ENCODE measurements at places on chromosomes 13 and 19.

DNA sequence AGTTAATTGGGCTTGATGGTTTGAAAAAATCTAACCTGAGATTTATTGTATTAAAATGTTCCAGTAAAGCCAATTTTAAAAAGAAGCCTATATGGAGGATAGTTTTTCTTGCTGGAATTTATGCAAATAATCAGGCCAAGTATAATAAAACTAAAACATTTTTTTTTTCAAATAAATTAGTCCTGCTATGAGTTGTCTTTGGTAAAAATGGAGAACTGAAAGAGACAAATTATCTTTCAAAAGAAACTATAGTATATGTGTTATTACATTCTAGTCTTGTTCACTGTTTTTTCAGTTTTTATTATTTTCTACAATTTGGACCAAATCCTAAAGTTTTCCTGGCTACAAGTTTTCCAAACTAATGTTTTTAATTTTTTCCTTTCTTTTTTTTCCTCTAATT lies 468.9 kb downstream of the UQCRFS1 start:
- no peak for DNase-seq

- DNase-seq, result no peak
Observed at GRCh38 chr19:38663957-38664502, 16.6 kb downstream of the ACTN4 start.

DNA sequence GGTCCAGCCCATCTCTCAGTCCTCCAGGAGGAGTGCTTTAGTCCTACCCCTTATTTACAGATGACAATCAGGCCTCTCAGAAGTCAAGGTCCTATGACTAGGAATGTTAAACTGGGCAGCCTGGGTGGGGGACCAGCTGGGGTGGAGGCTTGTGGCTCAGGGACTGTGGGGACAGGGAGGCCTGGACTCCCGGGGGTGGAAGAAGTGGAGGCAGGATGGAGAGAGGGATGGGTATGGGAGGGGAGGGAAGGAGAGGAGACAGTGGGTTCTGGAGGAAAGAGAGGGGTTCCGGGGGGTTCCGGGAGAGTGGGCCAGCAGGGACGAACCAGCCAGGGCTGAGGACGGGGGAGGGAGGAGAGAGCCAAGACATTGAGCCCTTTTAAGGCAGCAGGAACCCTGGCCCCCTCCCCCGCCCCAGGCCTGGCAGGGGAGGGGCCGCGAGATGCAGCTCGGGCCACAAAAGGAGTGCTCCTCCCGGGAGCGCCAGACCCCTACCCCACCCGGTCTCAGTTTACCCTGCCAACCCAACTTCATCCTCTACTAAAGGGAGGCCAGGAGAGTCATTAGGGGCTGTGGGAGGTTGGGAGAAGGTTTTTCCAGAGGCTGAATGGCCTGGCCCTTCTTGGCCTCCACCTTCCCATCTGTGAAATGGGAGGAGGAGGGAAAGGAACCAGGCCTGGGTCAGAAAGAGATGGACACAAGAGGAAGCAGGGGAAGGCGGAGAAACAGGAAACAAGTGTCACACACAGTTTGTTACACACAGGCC lies 1.7 kb downstream of the DMPK start:
- no peak for DNase-seq

- no peak for DNase-seq
Observed at GRCh38 chr19:6099599-6099998, 10.7 kb downstream of the RFX2 start.

All from stimulated activated CD8-positive, alpha-beta memory T cell treated with anti-CD3 and anti-CD28 coated beads, Interleukin-7, amount 100 ng/mL, for 48 hours (primary cell).